ENCODE measurements at places on chromosomes 2 and 18.

DNA sequence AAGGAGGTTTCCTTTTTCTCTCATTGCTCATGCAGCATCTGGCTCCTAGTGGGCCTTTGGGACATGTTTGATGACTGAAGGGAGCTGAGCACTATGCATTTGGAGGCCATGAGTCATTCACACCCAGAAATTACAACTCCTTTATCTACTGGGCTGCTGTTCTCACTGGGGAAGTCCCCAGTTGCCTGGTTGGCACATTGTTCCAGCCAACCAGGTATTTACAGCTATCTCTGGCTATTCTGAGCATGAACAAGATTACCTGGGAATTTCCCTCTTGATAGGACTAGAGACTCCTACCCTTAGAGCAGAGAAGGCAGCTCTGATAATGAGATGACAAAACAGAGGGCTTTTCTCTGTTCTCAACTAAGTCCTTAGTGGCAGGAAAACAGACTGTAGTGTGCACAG lies 206.5 kb downstream of the SETBP1 start:
- no peak for DNase-seq

- no peak for DNase-seq
Measured at GRCh38 chr2:239597216-239597615, 196.4 kb upstream of the HDAC4 start.

GRCh38 chr18:62876828-62877227 lies 161.5 kb downstream of the PHLPP1 start:
- no peak for DNase-seq

GRCh38 chr2:7015007-7015950 lies 98.1 kb downstream of the RNF144A start:
- no peak for DNase-seq

GRCh38 chr2:239769554-239770245 lies 255.4 kb downstream of the NDUFA10 start:
- no peak for DNase-seq

GRCh38 chr2:164975891-164976290 lies 20.6 kb upstream of the SLC38A11 start:
- no peak for DNase-seq

DNA sequence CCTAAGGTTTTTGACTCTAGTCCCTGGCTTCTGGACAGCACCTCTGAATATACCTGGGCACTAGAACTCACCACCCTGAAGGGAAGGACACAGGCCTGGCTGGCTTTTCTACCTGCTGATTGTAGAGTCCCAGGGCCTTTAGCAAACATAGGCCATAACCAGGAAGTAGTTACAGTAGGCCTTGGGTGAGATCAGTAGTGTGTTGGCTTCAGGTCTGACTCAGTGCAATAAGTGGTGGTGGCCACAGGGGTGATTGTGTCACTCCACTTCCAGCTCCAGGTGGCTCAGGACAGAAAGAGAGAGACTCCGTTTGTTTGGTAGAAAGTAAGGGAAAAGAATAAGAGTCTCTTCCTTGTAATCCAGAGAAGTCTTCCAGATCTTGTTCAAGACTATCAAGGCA lies 101.7 kb upstream of the LGALSL start:
- no peak for DNase-seq

- DNase-seq, result no peak
Measured at GRCh38 chr2:140654565-140654964, 1476.3 kb downstream of the LRP1B start.

GRCh38 chr2:160612266-160612856 lies 118.8 kb upstream of the RBMS1 start:
- DNase-seq, result no peak

- no peak for DNase-seq
Measured at GRCh38 chr18:13377496-13377895, 158.9 kb downstream of the LDLRAD4 start.

GRCh38 chr2:28624793-28625701 lies 126.6 kb upstream of the PPP1CB start:
- DNase-seq, result no peak

GRCh38 chr2:159982842-159983785 lies 79.3 kb downstream of the PLA2R1 start:
- no peak for DNase-seq

- DNase-seq, result no peak
Measured at GRCh38 chr2:108630567-108631405, 88.5 kb upstream of the RANBP2 start.

GRCh38 chr2:56741601-56742102 lies 557.9 kb downstream of the CCDC85A start:
- no peak for DNase-seq

DNA sequence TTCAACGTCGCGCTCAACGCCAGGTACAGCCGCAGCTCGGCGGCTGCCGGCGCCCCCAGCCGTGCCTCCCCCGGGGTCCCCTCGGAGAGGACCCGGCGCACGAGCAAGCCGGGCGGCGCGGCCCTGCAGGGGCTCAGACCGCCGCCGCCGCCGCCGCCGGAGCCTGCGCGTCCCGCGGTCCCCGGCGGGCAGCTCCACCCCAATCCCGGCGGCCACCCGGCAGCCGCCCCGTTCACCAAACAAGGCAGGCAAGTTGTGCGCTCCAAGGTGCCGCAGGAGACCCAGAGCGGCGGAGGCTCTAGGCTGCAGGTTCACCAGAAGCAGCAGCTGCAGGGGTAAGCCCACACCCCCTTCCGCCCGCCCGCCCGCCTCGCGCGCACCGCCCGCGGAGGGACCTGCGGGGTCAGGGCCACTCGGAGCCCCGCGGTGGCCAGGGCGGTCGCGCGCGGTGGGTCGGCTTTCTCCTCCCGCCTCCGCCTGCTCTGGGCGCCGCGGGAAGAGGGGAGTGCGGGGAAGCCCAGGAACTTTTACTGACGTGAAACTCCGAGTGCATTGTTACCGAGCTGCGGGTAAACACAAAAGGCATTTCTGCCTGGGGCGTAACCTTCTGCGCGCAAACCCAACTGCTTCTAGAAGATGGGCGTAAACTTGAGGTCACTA lies 861 bp downstream of the LTBP1 start:
- peak; percentile 1 for DNase-seq

GRCh38 chr2:168060986-168061750 lies 186.2 kb downstream of the STK39 start:
- no peak for DNase-seq

- DNase-seq, result no peak
Measured at GRCh38 chr2:190794790-190795189, 85.8 kb upstream of the GLS start.

- no peak for DNase-seq
Measured at GRCh38 chr2:64858541-64859311, 130.5 kb upstream of the SLC1A4 start.

- DNase-seq, result no peak
Measured at GRCh38 chr2:12277241-12278034, 439.3 kb upstream of the TRIB2 start.

DNA sequence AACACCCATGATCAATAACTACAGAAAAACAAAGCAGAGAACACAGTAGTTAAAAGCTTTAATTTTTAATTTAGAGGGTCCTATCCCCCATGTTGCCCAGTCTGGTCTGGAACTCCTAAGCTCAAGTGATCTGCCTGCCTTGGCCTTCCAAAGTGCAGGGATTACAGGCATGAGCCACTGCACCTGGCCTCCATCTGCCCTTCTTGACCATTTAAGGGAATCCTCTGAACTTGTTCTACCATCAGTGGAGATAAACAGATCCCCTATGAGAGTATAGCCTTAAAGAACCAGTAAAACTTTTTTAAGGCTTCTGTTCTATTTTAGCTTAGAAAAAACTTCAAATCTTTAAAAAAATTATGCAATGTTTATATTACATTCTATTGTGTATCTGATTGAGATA lies 13.5 kb upstream of the ATP5MC3 start:
- DNase-seq, result no peak

DNA sequence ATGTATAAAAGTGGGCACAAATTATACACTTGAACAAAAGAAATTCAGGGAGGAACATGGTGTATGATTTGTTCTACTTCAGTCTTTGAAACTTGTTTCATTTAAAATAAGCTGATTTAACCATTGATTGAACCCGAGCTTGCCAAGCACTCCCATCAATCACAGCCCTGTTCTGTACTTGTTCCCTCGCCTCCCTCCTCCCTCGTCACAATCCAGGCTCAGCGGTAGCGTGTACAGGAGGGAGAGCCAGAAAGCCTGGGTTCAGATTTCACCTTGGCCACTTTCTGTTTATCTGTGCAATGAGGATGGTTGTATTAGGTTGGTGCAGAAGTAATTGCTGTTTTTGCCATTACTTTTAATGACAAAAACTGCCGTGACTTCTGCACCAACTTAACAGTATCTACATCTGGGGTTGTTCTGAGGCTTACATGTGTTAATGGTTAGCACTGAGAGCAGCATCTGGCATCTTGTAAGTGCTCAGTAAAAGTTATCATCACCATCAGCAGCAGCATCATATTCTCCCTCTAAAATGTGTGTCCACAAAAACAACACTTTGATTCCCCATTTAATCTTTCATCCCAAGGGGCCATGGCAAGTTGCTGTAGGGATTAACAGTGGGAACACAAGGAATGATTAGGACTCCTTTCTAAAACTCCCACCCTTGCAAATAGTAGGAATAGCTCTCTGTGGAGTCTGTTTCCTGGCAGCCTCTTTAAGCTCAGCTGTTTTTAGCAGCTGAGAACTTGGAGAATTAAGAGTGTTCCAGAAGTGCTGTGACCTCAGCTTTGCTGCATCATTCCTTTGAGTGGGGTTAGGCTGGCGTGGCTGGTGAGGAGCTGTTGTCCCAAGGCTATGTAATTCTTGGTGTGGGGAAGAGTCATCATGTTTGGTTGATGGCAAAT lies 4.7 kb downstream of the DPYSL5 start:
- no peak for DNase-seq

- DNase-seq, result no peak
Measured at GRCh38 chr2:174224665-174225288, 23.6 kb downstream of the OLA1 start.

DNA sequence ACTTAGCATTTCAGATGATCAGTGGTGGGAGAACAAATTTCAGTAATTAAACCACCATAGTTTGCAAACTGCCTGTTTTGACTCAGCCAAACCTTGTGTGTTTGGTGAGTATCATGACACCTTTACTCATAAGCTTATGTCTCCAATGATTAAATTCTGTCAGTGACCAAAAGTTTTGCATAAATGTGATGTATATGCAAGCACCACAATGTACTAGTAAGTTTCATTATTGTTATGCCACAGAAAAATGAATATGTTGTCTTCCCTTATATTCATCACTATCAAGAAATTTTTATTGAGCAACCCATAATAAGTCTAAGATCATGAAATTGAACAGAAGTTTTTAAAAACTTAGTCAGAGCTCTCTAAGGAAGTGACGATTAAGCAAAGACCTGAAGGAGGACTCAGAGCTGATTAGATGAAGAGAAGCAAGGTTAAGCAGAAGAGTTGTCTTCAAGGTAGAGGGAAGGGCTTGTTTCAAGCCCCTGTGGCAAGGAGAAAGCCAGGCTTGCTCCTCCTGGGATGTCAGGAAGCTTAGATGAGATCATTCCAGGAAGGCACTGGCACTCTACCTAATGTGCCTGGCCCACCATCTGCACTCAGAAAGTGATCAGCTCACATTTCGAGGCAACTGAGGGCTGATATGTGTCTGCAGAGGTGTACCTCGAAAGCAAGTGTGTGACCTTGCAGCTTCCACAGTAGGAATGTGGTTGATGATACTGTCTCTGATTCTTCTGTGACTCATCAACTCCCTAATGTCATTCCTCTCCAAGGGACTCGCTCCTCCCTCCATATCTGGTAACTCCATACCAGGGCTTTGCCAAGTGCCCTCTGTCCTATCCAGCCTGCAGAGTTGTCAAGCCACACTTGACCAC lies 54.7 kb downstream of the KCTD18 start:
- DNase-seq, result no peak

DNA sequence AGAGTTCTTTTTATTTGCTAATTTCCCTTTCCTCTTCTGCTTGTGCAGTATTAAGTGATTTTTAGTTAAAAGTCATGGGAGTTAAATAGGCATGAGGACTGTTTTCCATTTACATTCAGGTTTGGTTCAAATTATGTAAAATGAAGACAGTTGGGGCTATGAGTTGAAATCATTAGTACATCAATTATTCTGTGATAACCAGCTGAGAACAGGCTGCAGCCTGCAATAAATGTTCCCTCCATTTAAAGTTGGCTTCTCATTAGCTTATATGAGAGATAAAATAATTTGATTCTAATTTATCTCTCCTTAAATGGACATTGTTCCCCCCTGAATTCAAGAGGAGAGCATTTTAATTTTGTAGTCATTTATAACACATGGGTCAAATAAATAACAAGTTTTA lies 48.3 kb downstream of the RHBDD1 start:
- DNase-seq, result no peak

- DNase-seq, result no peak
Measured at GRCh38 chr2:197031803-197032202, 105.3 kb upstream of the PGAP1 start.

- DNase-seq, result no peak
Measured at GRCh38 chr2:57804971-57805370, 241.6 kb upstream of the VRK2 start.

DNA sequence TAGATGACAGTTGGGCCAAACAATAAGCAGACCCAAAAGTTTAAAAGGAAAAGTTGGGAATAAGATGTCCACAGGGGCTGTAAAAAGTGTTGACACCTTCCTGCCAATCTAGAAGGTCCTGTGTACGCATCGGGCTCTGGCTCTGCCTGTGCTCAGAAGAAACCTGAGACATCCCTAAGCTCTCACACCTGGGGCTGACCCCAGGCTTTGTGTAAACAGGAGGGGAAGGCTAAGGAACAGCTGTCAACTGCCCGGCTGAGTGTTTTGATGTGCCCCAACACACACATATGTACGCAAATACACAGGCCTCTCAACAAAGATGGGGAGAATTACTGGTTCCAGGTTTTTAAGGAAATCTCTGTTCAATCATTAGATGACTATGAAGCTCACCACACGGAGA lies 59.5 kb downstream of the TMEM131 start:
- no peak for DNase-seq

DNA sequence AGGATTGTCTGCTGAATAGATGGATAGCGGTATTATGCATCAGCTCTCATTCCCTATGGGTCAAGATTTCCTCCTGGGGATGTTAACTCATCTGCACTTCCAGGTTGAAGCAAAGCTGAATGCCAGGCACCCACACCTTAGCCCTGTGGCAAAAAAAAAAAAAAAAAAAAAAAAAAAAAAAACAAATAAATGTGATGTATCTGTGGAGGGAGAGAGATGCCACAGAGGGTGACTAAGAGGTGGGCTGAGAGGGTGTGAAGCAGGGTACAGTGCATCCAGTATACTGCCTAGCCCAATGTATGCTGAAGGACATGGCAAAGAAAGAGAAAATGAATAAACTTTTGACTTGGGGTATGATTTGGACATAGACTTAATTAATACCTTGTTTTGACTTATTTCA lies 91.4 kb downstream of the COPS8 start:
- no peak for DNase-seq

- DNase-seq, result no peak
Measured at GRCh38 chr2:128472789-128473174, 154.1 kb upstream of the HS6ST1 start.

GRCh38 chr18:30787410-30787809 lies 255.1 kb downstream of the DSC3 start:
- DNase-seq, result no peak
